ENCODE measurements at places on chromosomes 7 and 10.
A peak's percentile ranks its signal among the peaks of the same experiment; 100 is the strongest.

DNA sequence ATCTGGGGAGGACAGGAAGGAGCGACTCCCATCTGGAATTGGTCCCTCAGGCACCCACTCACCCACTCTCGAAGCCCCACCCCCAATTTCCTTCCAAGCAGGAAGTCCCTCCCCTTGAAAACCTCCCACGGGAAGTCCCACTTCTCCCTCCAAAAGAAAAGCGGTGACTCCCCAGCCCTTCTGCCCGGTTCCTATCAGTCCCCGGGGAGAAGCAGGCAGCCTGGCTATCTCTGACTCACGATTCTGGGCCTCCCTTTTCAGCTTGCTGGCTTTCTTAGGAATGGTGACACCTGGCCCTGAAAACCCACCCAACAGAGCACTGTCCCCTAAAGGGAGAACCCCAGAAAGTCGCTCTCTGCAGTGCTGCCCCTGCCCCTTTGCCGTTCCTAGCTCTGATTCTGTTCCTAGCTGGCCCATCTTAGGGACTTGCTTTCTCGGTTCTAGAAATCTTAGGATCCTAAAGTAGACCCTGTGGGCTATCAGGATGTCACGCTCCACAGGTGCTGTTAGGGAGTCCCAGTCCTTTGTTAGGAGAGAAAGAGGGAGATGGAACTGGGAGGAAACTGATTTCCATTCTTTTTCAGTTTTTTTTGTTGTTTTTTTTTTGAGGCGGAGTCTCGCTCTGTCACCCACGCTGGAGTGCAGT is 6.0 kb downstream of the TSC22D4 start:
- no peak for DNase-seq

GRCh38 chr7:72793791-72794190 is 34.2 kb downstream of the TYW1B start:
- no peak for DNase-seq

DNA sequence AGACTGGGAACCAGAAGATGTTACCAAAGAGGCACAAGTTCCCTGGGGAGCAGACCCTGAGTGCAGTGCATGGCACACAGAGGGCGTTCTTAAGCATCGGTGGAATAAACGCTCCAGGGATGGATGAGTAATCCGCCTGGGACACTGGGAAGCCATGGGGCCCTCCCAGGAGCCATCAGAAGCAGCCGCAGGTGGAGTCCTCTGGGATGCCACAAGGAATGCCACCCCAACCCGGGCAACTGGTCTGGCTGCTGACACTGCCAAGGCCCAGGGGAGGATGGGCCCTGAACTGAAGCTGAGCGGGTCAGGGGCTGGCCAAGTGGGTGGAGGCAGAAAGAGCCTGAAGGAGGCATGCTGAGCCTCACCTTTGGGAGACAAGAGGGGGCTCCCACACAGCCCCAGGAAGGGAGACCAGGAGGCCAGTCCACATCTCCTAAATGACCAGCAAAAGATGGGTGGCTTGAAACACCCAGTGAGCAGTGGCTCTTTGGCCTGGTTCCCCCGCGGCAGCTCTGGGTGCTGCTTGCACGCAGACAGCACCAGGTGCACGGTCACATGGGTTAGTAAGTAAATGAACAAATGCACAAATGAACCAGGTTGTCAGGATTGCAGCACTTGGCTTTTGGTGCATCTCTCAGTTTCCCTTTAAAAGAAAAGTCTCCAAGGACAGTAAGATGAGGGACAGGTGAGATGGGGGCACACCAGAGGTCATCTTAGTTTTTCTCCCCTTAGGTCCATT is 141.3 kb upstream of the ZMIZ1 start:
- DNase-seq: no peak

- DNase-seq: no peak
Measured at GRCh38 chr10:32941357-32941756, 16.7 kb downstream of the ITGB1 start.

DNA sequence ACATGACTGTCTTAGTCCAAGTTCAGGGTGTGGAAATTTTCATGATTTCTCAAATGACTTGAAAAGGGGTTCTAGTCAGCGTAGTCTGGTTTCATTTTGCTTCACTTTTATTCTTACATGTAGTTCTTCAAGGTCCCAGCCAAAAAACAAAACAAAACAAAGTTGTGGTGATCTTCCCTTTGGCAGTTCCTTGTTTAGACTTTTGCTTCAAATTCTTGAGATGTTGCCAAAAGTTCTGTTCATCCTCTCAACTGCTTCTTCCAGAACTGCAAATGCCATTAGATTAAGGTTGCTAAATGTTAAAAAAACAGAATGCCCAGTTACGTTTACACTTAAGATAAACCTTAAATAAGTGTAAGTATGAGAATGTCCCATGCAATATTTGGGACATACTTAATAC is 370.8 kb upstream of the LRRTM3 start:
- DNase-seq: no peak

DNA sequence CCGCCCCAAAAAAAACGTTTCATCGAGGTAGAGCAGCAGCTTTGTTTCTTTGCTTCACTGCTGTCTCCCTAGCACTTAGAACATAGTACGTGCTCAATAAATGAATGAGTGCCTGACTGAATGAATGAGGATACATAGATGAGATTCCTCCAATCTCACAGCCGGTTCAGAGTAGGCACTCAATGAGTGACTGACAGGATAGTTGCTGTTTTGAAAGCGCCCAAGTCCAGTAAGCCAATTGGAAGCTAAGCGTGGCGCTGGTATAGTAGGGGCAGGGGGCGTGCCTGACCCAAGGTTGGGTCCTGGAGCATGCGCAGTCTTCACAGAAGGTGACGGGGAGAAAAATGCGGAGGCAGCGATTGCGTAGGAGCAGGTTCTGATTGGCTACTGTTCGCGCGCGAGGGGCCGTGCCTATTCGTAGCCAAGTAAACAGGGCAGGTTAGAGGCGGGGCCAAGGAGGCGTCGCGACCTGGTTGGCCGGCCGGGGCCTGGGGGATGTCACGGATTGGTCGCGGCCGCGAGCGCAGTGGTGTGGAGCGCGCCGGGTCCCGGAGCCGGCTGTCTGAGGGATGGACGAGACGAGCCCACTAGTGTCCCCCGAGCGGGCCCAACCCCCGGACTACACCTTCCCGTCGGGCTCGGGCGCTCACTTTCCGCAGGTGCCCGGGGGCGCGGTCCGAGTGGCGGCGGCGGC is at the start of gene PI4K2A:
Gene PI4K2A, plus strand, starts transcription at position 498 of the 694 bp plus-strand sequence. Its CDS starts 72 bp downstream, at position 570.
- peak; percentile 98 for DNase-seq
